ENCODE measurements at places on chromosomes 7 and 10.

- no peak for DNase-seq
Measured at GRCh38 chr7:55024776-55025175, 6.0 kb downstream of the EGFR start.

DNA sequence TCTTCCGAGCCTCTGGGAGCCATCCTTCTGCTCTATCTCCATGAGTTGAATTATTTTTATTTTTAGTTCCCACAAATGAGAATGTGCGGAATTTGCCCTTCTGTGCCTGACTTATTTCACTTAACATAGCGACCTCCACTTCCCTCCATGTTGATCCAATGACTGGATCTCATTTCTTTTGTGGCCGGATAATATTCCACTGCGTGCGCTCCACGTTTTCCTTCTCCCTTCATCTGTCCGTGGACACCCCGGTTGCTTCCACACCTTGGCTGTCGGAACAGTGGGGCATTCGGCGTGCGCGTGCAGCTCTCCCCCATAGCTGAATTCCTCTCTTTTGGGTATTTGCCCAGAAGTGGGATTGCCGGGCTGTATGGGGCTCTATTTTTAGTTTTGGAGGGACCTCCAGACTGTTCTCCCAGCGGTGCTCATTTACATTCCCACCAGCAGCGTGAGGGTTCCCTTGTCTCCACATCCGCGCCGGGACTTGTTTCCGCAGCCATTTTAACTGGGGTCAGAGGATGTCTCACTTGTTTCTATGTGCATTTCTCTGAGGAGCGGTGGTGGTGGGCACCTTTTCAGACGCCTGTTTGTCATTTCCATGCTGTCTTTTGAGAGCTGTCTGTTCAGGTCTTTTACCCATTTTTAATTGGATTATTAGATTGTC is 51.0 kb upstream of the SUN1 start:
- DNase-seq, result no peak

GRCh38 chr10:132446661-132447445 is 49.9 kb downstream of the PWWP2B start:
- DNase-seq, result no peak

- DNase-seq, result no peak
Measured at GRCh38 chr10:557792-558328, 131.6 kb downstream of the DIP2C start.

- DNase-seq, result no peak
Measured at GRCh38 chr10:22583683-22584082, 130.7 kb downstream of the PIP4K2A start.

DNA sequence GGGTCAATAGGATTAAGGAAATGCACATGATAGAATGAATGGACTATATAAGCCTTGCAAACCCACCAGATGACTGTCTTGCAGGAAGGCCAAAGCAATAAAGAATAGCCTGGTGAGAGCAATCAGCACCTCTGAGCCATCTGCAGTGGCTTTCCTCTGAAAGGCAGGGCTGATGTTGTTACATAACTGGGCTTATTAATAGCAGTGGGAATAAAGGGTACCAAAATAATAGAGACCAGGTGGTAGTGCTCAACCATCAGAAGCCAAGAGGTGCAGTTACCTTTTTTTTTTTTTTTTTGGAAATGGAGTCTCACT is 16.8 kb upstream of the VPS26A start:
- no peak for DNase-seq

DNA sequence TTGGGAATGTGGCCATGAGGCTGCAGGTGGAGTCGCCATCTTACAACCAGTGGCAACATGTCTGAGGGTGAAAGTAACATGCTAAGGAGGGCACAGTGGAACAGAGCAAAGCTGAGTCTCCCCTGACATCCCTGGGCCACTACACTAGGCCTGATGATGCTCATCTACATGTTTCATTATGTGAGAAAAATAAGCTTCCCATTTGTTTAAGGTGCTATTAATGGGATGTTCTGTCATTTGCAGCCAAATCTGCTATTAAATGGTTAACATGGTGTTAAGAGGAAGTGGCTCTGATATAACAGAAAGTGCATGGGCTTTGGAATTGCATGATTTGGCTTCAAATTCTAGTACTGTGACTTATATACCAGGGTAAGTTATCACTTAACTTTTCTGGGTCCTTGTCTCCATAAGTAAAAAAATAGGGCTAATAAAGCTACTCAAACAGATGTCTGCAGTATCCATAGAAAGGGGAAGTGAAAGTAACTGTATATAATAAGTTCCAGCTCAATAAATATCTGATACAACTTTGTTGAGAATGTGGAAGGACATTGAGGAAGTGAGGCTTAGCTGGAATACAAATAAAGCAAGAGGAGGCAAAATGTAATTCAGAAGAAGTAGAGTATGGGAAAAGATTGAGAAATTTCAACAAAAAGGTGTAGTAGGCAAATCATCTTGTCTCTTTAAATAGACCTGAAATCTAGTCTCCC is 158.9 kb downstream of the RTKN2 start:
- DNase-seq, result no peak

DNA sequence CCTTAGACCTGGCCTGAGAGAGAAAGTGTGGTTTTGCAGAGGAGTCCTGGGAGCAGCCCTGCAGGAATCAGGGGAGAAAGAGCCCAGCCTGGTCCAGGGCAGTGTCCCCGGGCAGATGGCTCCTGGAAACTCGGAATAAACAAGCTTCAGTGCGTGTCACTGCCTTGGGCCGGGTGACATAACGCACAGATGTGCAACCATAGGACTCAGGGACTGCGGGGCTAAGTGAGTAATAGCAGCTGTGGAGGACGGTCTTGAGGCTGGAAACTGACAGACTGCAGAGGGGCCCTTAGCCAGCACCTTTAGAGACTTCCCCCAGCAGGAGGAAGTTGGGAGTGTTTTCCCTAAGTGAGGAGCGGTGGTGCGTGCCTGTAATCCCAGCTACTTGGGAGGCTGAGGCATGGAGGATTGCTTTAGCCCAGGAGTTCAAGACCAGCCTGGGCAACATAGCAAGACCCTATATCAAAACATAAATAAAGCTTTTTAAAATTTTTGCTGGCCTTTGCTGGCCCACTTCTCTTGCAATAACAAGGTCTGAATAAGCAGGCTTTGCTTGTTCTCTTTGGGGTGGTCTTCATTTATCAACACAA is 5.3 kb upstream of the CLIP2 start:
- DNase-seq, result no peak

- DNase-seq, result no peak
Measured at GRCh38 chr7:140640060-140640637, 464 bp downstream of the DENND2A start.

DNA sequence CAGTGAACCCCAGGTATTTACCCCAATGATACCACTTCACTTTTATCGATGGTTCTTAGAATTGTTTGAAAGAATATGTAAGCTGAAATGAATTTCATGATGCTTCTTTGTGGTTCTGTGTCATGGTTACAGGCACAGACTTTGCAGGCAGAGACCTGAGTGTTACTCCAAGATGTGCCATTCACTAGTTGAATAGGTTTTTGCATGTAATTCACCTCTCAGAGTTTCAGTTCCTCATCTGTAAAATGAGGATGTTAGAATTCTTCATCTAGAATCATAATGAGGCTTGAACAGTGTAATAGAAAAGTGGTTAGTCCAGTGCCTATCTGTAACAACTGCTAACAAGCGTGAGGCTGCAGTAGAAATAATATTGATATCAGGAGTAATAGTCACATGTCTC is 54.6 kb downstream of the VSTM2A start:
- no peak for DNase-seq

DNA sequence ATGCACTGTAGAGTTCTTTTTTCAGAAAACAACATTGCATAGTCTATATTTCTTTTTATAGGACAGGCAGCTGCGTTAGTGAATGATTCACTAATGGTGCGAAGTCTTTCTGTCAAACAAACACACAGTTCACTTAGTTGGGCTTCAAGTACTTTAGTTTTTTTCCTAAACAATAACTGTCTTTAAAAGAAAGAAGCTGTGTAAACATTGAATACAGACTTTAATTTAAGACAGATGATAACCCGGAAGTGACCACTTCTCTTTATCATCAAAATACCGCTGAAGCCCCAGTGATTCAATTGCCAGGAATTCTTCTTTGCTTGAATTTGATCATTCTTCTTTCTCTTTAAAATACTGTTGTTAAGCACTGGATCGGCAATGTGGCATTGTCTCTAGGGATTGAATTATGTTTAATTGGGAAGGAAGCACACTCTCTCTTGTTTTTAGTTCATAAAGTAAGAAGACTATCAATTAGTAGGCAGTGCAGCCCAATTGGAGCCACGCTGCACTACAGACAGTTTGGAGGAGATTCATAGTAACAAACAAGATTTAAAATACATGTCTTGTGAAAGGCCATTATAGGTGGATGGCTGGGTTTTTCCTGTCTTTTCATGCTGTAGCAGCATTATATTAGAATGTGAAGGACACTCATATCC is 30.4 kb downstream of the CNTNAP2 start:
- DNase-seq, result peak; percentile 66

- no peak for DNase-seq
Measured at GRCh38 chr7:1095621-1096155, 7.8 kb downstream of the GPER1 start.

GRCh38 chr10:86642499-86642898 is 11.8 kb upstream of the OPN4 start:
- DNase-seq, result no peak

DNA sequence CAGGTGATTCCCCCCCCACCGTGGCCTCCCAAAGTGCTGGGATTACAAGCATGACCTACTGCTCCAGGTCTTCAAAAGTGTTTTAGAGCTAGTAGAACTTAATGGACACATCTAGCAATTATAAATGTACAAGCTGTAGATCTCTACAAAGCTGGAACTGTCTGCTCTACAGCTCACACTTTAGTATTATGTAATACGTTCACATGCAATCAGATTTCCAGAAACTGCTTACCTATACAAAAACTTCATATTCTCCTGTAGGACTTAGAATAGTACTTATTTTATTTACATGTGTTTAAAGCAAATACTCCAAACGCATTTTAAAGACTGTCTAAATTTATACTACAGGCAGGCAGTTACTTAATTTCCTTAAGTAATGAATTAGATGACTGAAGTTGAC is 39.2 kb upstream of the ASL start:
- DNase-seq, result no peak

DNA sequence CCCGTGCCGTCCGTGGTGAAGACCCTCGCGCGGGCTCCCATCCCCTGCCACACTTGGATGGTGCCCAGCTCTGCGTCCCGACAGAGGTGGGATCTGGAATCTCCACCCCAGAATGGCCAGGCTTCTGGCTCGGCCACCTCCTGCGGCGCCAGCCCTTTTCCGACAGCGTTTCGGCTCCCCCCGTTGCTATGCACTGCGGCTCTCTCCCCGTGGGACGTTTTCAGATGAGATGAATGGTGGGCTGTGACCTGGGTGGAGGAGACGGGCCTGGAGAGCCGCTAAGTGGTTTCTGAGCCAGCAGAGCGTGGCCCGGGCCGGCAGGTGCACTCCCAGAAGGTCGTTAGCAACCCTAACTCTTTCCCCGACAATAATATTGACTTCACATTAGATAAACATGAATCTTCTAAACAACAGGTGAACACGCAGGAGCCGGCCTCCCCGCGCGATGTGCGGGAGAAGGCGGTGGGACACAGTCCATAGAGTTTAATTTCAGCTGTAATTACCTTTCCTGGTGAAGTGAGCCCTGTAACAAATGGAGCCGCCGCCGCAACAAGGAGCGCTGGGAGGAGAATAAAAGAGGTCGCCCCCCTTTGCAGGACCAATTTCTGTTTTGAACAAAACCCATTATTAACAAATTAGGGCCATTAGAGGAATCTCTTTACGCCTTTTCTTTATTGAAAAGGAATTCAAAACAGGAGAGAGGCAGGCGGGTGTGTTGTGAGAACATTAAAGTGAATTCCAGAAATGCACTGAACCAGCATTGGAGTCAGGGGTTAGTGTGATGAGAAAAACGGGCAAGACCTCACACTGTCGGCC is 294.3 kb upstream of the PFKP start:
- no peak for DNase-seq

DNA sequence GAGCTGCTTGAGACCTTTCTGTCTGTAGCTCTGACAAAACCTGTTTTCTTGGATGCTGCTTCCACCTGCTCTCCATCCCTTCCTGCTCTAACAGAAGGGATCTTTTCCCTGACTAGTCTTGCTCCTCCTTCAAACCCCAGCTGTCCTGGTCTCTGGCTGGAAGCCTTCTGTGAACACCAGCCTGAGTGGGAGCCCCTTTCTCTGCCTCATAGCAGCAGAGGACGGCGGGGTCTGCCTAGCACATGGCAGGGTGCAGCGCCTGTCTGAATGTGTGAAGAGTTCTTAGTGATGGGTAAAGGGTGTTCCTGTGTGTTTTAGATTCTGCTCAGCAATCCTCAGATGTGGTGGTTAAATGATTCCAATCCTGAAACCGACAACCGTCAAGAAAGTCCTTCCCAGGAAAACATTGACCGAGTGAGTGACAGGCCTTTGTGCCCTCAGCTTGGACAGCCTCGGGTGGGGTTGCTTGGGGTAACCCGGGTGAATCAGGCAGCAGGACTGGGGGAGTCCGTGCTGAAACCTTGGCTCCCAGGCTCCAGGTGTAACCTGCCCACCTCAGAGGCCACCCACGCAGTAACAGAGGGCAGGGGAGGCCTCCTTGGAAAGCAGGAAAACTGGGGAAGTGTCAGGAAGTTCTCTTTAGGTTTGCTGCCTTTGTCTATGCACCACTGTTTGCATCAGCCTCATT is 34.1 kb downstream of the NUB1 start:
- DNase-seq, result no peak

DNA sequence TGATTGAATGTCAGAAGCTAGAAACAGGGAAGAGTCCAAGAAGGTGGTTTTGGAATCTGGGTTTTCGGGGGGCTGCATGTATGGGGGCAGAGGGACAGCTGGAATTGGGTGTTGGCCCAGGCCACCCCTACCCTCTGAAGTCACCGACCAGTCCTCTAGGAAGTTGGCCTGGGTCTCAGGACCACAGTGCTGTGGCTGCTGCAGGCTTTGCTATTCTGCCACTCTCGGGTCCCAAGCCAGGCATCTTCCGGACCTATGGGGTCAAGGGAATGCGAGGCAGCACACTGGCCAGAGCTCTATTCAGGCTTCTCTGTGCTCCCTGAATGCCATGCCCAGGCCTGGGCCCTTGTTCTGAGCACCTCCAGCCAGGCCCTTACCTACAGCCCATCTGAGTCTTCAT is 13.2 kb downstream of the FGF8 start:
- DNase-seq, result no peak

DNA sequence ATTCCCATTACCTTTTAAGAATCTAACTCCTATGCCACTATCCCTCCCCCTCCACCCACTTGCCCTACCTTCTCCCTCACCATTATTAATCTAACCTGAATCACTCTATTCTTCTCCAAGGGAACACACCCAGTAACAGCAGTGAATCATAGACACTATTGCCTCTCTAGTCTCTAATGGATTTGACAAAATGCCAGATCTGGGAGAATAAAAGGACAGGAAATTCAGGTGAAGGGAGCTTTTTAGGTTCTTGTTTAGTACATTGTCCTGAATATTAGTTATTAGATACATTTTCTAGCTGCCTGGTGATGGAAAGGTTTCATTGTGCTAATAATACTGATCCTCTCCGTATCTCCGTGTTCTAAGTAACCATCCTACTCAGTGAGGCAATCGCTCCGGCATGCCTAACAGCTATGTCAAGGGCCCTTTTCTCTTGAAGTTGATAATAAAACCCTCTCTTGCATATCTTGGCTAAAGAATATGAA is 4.1 kb upstream of the SFR1 start:
- DNase-seq, result no peak
